Umbilical cord (tissue), 2 donors: ENCODE measurements at places on chromosomes 4 and X. TPM values are rescaled to one million over a fixed set of nuclear protein-coding genes. Genes with fewer than 3 reads are reported as not detected.

Gene SLC6A14
- 0.48 TPM for total RNA-seq

GRCh38 chr4:75895744-75896314 is 6.4 kb downstream of the PPEF2 start:
- DNase-seq = no peak

DNA sequence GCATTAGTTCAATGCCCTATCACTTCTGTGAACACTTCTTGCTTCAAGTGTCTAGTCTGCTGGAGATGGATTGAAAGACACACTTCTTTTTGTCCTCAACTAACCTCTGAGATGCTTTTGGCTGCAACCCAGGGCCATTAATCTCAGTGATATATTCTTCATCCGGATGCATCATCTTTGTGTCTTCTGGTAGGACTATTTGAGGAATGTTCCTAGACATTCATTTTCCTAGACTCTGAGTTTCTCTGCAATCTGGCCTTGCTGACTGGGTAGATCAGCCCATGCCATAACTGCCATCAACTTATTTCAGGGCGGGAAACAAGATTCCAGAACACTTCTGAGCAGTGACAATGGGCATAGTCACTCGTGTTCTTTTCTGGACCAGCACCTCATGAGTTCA is 329.4 kb downstream of the PDGFC start:
- DNase-seq = no peak

GRCh38 chr4:13601848-13602247 is 25.7 kb downstream of the BOD1L1 start:
- no peak for DNase-seq
